ENCODE measurements at places on chromosomes 4 and X.

GRCh38 chr4:76449833-76450232 lies 14.8 kb downstream of the SHROOM3 start:
- DNase-seq, result no peak

DNA sequence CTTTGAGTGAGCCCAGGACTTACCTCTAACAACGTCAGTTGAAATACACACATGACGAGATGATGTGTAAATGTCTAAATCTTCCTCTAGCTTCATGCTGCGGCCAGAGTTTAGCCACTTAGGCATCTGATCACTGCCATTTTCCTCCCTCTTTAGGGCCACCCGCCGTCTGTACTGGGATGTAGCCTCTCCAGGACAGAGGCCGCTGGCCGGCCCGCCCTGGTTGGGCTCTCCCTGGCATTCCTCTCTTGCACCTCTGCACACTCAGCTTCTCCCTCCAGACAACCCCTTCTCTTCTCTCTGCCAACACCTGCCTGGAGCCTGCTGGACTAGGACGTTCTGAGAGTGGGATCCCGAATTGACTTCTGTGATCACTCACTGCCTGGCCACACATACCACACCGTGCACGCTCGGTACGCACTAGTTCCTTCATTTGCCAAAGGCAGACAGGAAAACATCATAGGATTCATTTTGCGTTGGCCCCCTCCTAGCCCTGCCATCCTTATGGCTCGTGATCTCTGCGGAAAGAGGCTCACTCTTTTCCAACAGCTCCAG lies 33.6 kb downstream of the RNF212 start:
- DNase-seq, result no peak

- DNase-seq, result peak; percentile 15
These were observed at the start of gene DCTD for GRCh38 chr4:182917182-182918043. Gene DCTD (minus strand): TSS chr4:182917386. CDS start chr4:182915568, 1,818 bp downstream.

DNA sequence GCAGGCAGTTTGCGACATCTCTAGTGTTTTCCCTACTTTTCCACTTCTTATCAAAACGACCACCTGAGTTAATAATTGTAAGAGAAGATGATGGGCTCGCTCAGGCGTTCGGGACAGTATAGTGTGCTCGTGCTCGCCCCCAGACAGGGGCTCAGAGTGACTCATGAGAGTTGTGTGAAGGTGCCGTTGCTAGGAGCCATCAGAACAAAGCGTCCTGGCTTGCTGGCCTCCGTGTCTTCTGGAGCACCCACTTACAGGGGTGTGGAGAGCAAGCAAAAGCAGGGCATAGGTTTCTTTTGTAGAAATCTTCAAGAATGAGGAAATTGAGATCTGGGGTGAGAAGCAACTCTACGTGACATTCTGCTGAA lies 73.0 kb upstream of the ADGRG2 start:
- DNase-seq, result no peak

- DNase-seq, result no peak
These were observed 1560.4 kb upstream of the TENM3 start for GRCh38 chr4:180682776-180683175.

Measured in NCI-H1105 treated with DMSO at 0.1 percent for 48 hours (cell line).